ENCODE measurements at places on chromosomes 7 and 10.

GRCh38 chr10:84945791-84946190, 617.4 kb downstream of the CCSER2 start:
- DNase-seq, result no peak

- DNase-seq, result no peak
Observed at GRCh38 chr10:112366992-112367391, 6.9 kb upstream of the ACSL5 start.

DNA sequence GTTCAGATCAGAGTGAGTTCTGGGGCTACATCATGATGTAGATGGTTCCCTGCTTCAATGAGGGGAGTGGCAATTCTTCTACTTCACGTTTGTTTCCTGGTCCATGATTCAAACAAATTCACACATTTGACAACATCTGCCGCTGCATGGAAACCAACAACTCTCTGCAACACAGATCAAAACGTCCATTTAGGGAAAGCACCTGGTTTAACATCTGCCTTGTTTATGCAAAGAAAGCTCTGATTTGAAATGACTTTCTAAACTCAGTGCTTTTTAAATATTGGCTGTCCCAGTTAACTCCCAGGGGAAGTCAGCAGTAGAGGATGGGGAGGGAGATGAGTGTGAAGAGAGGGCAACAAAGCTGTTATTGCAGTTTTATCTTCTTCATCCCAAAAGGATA, 93.8 kb downstream of the GAD2 start:
- no peak for DNase-seq

DNA sequence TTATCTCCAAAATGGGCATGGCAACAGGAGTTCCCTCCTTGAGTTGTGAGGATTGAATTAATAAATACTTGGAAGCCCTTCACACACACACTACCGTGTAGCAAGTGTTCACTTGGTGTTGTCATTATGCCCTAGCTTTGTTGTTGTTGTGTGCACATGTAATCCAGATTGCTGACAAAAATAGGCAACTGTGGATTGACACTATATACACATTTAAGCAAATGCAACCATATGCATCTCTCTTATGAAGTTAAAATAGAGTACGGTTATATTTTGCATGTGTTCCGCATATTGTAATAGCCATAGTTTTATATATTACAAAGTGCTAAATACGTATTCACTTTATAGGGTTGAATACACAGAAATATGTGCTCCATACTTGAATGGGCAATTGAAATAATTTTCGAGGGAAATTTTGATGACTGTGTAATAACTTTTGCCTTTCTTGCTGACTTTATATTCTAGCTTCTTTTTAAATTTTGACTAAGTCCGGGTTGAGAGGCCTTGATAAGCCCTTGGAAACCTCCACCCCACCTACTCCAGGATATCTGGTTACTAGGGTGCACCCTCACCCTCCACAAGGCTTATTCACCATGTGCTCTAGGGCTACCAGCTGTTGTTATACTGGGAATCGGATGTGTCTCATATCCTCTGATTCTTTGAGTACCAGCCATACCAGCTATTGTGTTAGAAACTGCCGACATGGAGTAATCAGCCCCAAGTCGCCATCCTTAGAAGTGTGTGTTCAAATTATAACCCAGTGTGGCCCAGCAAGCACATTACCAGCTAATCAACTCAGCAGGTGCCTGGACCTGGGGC, 265.0 kb downstream of the CAMK1D start:
- DNase-seq, result no peak

- DNase-seq, result no peak
Observed at GRCh38 chr10:21003240-21003822, 106.2 kb upstream of the NEBL start.

GRCh38 chr10:109203646-109204353, 719.5 kb downstream of the XPNPEP1 start:
- DNase-seq, result no peak

GRCh38 chr10:10803278-10803677, 214.4 kb upstream of the CELF2 start:
- DNase-seq, result no peak

Data from KBM-7 (cell line).